ENCODE measurements at places on chromosomes 12 and 14.

- H3K4me3 ChIP-seq, result peak overlapping the region; percentile 73
- H3K36me3 ChIP-seq, result no peaks in the 10 kb centered on the region
- DNase-seq, result no peak
- H3K27ac ChIP-seq, result peak overlapping the region; percentile 85
- no peaks in the 10 kb centered on the region for H3K27me3 ChIP-seq
Observed at GRCh38 chr14:63759456-63759855, 31.6 kb upstream of the SGPP1 start.

- H3K4me1 ChIP-seq, result no peaks in the 10 kb centered on the region
- no peak for DNase-seq
- H3K4me3 ChIP-seq, result no peak overlapping the region
- H3K27ac ChIP-seq, result no peak overlapping the region
- H3K36me3 ChIP-seq, result no peaks in the 10 kb centered on the region
Observed at GRCh38 chr12:126147321-126147720, 1082.1 kb downstream of the AACS start.

DNA sequence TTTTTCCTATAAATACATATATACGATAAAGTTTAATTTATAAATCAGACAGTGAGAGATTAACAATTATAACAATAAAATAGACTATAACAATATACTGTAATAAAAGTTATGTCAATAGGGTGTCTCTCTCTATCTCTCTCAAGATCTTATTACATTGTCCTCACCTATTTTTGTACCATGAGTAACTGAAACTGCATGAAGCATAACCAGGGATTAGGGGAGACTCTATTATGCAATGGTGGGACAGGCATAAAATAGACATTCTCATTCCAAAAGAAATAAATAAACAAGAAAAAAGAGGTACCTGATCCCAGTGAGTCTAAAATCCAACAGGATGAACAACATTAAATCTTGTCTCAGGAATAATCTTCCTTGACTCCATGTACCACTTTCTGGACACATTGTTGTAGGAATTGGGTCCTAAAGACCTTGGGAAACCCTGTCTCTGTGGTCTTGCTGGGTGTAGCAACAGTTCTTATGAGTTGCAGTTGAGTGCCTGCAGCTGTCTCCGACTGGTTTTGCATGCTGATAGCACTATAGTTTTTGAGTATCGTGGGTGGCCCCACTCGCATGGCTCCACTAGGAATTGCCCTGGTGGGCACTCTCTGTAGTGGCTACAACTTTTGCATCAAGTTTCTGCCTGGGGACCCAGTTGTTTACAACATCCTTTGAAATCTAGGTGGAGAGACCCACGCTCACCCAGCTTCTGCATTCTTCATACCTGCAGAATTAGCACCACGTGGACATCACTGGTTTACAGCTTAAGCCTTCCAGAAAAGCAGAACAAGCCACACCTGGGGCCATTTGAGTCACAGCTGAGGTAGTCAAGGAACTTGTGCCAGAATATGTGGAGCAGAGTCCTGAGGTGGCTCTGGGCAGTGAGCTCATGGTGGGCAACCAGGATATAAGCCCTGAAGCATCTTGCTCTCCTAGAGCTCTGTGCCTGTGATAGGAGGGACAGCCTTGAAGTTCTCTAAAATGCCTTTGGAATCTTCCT lies 204.7 kb downstream of the KITLG start:
- no peaks in the 10 kb centered on the region for H3K27me3 ChIP-seq
- no peak overlapping the region for H3K4me3 ChIP-seq
- H3K36me3 ChIP-seq, result no peaks in the 10 kb centered on the region
- H3K27ac ChIP-seq, result no peak overlapping the region
- DNase-seq, result no peak

- H3K4me1 ChIP-seq, result no peaks in the 10 kb centered on the region
- no peaks in the 10 kb centered on the region for H3K36me3 ChIP-seq
- peaks cover 22% of the 10 kb centered on the region for H3K27me3 ChIP-seq
- H3K4me3 ChIP-seq, result no peak overlapping the region
- no peak for DNase-seq
- no peak overlapping the region for H3K27ac ChIP-seq
Observed at GRCh38 chr14:95980402-95980801, 58.8 kb upstream of the C14orf132 start.

- H3K4me1 ChIP-seq, result peaks cover 13% of the 10 kb centered on the region
- peak within 1 kb of the TSS; percentile 98 for H3K4me3 ChIP-seq
- DNase-seq, result peak; percentile 97
- H3K27ac ChIP-seq, result peak within 1 kb of the TSS; percentile 87
- H3K36me3 ChIP-seq, result peaks cover 57% of the 10 kb centered on the region
Observed at GRCh38 chr12:133130038-133130807, at the start of the genes ZNF10 and ZNF891. Gene ZNF10, plus strand, starts transcription at chr12:133130627. Its CDS starts 13,866 bp downstream, at chr12:133144493. Gene ZNF891, minus strand, starts transcription at chr12:133130274. Its CDS starts 8,356 bp downstream, at chr12:133121918.
